ENCODE measurements at places on chromosomes 4 and X. TPM values are rescaled to one million over a fixed set of nuclear protein-coding genes. Genes with fewer than 3 reads are reported as not detected.

- peak; percentile 21 for DNase-seq
These were observed 477 bp downstream of the SLC35A2 start for GRCh38 chrX:48910926-48911411.

DNA sequence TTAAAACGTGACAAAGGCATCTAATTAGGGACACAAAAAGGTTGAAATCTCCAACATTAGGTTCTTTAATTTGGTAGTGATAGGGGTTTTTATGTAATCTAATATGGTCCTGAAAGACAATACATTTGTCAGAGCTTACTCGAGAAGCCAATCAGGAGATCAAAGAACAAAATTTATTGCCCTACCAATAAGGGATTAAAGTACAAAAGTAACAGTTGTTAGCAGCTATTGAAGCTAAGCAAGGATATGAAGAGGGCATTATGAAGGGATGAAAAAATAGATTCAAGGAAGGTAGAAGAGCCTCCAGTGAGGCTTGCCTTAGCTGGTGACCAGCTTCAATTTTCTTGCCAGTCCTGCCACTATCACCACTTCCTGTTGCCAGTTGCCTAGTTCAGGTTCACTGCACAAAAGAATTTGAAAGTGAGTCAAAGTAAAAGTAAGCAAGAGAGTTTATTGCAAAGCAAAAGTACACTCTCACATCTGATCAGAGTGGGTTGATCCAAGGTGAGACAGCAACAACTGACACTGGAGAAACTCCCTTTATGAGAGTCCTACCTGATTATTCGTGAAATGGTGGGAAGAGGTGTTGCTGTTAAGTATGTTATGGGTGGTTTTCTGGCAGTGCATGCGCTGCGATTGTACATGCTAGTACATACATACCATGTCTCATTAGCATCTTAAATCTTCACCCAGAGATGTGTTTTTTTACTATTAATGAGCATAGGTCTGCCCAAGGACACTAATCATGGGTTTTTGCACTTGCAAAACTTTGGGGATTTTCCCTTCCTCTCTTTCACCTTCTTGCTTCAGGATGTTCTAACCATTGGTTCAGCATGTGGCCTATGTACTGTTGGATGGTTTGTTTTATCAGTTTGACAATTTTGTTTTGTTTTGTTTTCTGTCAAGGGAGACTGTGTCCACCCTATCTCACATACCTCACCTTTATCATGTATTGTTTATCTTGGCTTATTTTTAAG is 263.2 kb upstream of the ITM2A start:
- no peak for DNase-seq

- no peak for DNase-seq
These were observed 538.2 kb downstream of the GLUD2 start for GRCh38 chrX:121585626-121586025.

Gene POLN
- 0.72 TPM for total RNA-seq

Gene ARL9
- 0.28 TPM for total RNA-seq

Gene NIPAL1
- 1.1 TPM for total RNA-seq

Measured in IMR-90 (cell line).